ENCODE measurements at places on chromosomes 11 and 22.
A peak's percentile ranks its signal among the peaks of the same experiment; 100 is the strongest.

DNA sequence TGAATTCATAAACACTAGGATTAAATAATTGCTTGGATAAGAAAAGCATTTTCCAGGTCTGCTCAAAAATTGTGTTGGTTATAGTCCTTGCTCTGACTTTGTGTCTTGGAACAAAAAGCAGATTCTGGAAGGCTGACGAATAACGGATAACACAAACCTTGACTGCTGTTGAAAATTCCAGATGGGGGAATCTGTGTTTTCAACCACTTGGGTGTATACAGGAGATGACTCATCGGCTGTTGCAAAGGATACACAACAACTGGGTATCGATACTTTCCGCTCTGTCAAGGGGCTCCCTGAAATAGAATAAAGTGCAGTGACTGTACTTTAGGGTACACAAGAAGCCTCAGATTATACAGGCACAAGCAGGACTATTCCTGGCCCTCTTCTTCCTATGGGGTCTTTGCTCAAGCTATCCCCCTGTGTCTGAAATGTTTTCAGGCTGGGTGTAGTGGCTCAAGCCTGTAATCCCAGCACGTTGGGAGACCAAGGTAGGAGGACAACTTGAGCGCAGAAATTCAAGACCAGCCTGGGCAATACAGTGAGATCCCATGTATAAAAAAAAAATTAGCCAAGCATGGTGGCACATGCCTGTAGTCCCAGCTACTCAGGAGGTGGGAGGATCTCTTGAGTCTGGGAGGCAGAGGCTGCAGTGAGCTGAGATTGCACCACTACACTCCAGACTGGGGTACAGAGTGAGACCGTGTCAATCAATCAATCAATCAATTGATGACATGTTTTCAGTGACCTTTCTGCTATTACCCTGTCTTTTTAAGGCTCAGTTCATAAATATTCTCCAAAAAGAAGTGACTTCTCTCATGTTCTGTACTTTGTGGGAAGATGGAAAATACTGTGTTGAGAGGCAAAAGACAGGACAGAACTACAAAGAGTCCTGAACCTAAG, 48.6 kb upstream of the UCP3 start:
- DNase-seq, result no peak

GRCh38 chr22:44182588-44183286, 2.0 kb downstream of the PARVG start:
- peak; percentile 10 for DNase-seq

GRCh38 chr22:45526281-45526680, 23.6 kb downstream of the FBLN1 start:
- DNase-seq, result no peak

DNA sequence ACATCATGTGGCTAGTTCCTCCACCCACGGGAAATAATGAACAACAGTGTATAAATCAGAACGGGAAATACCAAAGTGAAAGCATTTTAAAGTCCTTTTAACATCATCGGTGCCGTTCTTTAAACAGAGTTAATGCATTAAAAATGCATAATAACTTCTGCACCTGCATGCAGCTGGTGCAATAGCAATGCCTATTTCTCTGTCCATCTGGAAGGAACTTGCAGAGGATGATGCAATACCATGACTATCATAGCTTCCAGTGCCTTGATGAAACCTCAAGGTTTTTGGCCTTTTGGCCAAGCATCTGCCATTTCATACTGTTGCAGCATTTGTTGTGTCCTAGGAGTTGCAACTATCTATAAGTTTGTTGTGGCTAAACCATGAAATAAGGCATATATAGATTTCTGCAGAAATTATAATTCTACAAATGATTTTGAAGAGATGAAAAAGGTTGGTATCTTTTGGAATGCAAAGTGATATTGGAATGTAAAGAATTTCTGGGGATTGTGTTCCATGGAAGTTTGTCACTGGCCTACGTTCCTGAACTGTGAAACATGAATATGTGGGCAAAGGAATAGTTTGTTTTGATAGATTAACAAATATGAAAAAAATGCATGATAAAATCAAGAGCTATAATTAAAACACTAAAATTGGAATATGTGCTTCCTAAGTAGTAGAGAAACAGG, 9.8 kb upstream of the EIF3F start:
- DNase-seq, result no peak
